ENCODE measurements at places on chromosomes 16 and 17.

- no peak for DNase-seq
These were observed 684 bp upstream of the NUDT16L1 start for GRCh38 chr16:4692460-4693295.

GRCh38 chr16:89277641-89278341 is 60.3 kb downstream of the ZNF778 start:
- DNase-seq = no peak

DNA sequence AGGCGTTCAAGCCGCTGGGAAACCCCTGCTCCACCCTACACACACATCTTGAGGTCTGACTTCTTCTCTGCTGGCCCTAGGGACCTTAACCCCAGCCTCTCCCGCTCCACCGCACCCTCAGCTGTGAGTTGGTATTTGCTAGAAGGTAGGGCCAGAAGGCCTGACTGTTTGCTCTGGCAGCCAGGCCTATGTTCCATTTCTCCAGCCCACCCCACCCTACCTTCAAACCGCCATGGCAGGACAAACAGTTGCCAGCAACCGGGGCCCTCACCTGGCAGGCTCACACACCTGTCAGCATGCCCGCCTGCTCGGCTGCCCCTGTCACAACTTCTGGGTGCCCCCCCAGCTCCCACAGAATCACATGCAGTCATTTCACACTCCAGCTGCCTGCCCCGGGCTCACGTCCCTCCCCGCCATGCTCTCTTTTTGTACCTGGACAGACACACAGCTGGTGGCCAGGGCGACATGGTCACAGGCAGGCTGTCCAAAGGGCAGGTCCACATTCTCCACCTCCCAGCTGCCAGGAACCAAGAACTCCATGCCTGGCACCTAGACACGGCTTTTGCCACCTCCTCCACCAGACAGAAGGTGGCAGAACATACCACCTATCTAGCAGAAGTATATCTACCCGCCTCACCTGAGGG is 2.6 kb upstream of the ATP2A3 start:
- no peak for DNase-seq

GRCh38 chr16:86015606-86016005 is 116.6 kb downstream of the IRF8 start:
- DNase-seq = no peak

GRCh38 chr17:74446551-74447500 is 14.9 kb downstream of the GPRC5C start:
- DNase-seq = no peak

- peak; percentile 32 for DNase-seq
These were observed 170.7 kb downstream of the NTN1 start for GRCh38 chr17:9192010-9192409.

DNA sequence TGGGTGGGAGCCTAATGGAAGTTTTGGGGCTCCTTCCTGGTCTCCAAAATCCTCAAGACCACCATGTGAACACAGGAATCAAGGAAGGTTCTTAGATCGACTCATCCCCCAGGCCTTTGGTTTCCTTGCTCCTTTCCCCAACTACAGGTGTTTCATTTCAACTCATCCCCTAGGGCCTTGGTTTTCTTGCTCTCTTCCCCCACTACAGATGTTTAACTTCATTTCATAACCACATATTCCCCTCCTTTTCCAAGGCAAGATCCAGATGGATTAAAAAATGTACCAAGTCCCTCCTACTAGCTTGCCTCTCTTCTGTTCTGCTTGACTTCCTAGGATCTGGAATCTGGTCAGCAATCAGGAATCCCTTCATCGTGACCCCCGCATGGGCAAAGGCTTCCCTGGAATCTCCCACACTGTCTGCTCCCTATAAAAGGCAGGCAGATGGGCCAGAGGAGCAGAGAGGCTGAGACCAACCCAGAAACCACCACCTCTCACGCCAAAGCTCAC is at the start of gene CCL11:
Gene CCL11 (plus strand): TSS at position 457 of the 507 bp plus-strand sequence. CDS start 67 bp downstream, outside the sequence.
- DNase-seq = no peak

DNA sequence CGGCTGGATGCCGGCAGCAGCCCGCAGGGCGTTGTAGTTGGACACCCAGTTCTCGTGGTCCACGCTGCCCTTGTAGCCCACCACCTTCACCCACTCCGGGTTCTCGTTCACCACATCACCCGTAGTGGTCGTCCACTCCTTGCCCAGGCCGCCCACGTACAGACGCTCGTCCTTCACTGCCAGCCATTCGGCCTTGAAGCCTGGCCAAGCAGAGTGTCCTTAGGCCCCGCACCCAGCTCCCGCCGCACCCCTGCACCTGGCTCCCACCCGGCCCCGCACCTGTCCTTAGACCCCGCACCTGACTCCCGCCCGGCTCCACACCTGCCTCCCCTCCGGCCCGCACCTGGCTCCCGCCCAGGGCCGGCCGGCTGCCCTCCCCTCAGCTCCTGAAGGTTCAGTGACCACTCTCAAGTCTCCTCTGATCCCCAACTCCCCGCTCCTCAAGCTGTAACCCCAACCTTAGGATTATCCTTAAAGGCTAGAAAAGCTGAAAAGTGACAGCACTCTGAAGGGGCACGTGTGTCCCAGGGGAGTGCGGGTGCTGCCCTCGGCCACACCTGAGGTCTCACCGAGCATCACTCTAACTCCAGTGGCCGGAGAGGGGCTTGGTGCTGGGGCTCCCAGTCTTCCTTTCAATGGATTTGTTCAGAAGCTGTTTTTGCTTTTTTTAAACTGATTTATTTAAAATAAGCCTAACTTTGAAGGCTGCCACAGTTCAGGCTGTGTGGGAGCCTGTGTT is 14.4 kb downstream of the CANT1 start:
- DNase-seq = no peak

DNA sequence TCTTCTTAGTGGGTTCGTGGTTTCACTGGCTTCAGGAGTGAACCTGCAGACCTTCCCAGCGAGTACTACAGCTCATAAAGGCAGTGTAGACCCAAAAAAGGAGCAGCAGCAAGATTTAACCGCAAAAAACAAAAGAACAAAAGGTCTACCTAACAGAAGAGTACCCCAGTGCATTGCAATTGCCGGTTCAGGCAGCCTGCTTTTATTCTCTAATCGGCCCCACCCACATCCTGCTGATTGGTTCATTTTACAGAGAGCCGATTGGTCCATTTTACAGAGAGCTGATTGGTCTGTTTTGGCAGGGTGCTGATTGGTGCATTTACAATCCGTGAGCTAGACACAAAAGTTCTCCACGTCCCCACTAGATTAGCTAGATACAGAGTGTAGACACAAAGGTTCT is 2.0 kb upstream of the ARRB2 start:
- DNase-seq = peak; percentile 17

DNA sequence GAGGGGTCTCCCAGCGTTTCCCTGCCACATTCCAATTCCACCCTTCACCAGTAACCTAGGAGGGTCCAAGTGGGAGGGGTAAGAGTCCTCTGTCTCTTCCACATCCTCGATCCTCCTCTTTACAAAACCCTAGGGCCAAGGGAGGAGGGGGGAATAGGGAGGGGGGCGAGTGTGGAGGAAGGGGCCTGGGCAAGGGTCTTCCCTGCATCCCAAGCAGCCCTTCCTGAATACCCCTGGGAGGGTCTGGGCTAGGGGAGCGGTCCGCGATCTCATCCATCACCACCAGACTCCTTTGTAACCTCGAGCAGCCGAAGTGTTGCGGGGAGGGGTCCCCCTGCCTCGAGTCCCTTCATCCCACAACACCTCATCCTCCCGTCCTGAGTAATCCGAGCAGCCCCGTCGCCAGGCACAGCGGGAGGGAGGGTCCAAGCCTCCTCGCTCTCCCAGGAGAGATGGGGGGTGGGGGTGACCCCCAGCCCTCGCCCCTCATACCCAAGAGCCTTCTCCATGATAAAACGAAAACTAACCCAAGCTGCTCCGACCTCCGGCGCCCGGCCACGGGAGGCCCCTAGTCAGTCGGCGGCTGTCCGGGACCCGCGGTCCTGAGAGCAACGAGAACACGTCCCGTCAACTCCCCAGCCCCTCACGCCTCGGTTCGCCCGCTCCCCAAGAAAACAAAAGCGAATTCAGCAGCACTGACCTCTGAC is 502 bp downstream of the SMPD3 start:
- no peak for DNase-seq

DNA sequence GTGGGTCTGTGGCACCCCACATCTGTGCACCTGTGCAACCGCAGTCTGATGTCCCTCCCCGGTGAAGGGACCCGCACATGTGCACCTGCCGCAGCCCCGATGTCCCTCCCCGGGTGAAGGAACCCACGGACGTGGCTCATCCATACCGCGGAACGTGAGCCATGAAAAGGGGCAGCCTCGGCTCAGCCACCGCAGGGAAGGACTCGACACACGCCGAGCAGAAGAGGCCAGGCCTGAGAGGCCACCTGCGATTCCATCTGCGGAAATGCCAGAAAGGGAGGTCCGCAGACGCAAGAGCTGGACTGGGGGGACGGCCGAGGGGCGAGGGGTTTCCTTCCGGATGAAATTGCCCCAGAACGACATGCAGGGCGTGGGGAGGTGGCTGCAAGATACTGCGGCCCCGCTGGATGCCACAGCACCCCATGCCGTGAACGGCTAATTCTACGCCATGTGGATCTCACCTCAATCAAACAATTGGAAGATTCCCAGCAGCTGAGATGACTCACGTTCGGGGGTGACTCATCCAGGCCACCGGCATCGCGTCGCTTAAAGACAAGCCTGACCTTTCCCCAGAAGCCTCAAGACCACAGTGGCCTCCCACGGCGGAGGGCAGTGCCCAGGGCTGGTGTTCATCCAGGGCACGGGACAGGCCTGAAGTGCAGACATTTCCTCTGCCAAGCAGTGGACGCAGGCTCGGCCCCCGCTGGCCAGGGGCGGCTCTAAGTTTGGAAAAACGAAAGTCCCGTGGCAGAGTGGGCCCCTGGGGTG is 21.0 kb downstream of the SOX8 start:
- peak; percentile 71 for DNase-seq

GRCh38 chr17:72683506-72684404 is 408.7 kb downstream of the SLC39A11 start:
- peak; percentile 97 for DNase-seq

DNA sequence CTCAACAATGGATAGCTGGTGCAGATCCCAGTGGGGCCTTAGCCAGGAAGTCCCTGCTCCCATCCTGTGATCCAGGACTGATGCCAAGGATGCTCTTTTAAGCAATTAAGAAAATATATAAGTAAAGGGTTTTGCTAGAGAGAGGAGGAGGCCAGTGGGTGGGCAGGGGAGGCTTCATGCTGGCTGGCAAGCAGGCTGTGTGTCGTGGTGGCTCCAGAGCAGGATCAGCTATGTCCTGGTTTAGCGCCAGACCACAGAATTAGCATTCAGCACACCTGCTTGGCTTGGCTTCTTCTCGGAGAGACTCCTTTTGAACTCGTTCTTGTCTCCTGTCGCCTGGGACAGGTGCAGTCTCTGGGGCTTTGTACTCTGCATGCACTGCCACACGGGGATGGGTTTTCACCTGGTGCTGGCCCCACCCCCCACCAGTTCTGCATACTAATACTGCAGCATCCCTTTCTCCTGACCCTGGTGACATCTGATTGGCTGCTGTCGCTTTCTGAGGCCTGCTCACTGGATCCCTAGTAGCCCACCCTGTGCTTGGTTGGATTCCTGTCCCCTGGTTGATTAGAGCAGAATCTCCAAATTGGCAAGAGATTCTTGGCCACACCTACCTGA is 66.1 kb downstream of the PLD6 start:
- DNase-seq = no peak

GRCh38 chr17:82414548-82415281 is 3.4 kb upstream of the HEXD start:
- peak; percentile 67 for DNase-seq

- DNase-seq = no peak
These were observed 33.8 kb upstream of the DDX52 start for GRCh38 chr17:37677021-37677420.
